IMR-90 (cell line): ENCODE measurements at places on chromosomes 1 and 21. TPM values are rescaled to one million over a fixed set of nuclear protein-coding genes. Genes with fewer than 3 reads are reported as not detected.
A peak's percentile ranks its signal among the peaks of the same experiment; 100 is the strongest.

DENND2C gene
- total RNA-seq: 2.2 and 3.1 TPM in 2 replicates

PRKAA2 gene
- total RNA-seq: 1.4 and 2.2 TPM in 2 replicates

TMCO2 gene
- not detected in 2 replicates for total RNA-seq

CD2 gene
- not detected in 2 replicates for total RNA-seq

RXRG gene
- not detected in 2 replicates for total RNA-seq

PTTG1IP gene
- 194 and 230 TPM in 2 replicates for total RNA-seq

FCGR3A gene
- total RNA-seq: not detected in 2 replicates

SFN gene
- 0.18 TPM in 1 of 2 replicates, not detected in the other for total RNA-seq

AUNIP gene
- 3.9 and 5.0 TPM in 2 replicates for total RNA-seq

RAB42 gene
- total RNA-seq: 0.83 and 0.90 TPM in 2 replicates

PRELP gene
- under 0.01 TPM in 1 of 2 replicates, not detected in the other for total RNA-seq

GRCh38 chr1:196152086-196152485 lies 456.2 kb downstream of the KCNT2 start:
- no peak for DNase-seq

DNA sequence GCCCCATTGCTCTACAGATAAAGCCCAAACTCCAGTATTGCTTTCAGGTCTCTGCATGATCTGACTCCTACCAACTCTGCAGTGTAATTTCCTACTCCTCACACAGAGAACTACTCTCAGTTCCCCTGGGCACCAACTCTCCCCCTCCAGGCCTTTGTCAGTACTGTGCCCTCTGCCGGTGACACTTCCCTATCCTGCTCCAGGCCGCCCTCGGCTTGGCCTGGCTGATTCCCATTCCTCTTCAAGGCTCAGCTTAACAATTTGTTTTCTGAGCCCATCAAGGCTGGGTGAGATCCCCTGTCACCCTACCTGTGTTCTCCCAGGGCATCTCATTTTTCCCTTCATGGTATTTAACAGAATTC lies 2.6 kb downstream of the SLAMF8 start:
- DNase-seq: no peak

DNA sequence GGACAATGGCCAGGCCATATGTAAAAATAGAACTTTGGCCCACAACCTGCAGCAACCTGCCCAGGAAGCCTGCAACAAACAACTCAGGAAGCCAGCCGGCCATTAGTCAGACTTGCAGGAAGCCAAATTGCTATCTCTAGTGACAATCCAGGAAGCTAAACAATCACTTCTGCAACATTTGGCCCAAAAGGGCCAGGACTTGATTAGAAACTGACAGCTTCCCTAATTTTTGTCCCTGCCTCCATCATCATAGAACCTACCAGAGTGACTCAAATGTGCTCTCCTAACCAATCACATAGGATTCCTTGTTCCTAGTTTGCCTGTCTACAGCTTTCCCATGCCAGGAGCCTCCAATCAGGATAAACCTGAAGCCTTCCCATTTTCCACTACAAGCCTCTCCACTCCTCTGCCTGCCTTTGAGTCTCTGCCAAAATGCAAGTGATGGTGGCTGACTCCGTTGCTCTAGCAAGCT lies 639.3 kb downstream of the PTPRU start:
- DNase-seq: no peak

DNA sequence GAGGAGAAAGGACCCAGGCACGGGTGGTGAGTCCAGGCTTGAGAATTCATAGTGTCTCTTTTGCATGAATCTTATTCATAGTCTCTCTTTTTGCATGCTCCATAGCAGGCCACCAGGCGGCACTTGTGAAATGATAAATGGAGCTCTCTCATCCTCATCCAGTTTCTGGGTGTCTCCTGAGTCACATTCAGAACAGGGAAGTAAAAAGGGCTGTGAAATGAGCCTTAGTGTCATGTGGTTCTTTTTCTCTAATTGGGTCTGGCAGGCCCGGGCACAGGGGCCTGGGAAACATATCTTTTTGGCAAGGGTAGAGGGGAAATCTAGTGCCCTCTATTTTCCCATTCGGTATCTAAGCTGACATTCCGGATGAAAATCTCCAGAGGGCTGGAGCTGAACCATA lies 19.1 kb upstream of the NCF2 start:
- peak; percentile 81 for DNase-seq

DNA sequence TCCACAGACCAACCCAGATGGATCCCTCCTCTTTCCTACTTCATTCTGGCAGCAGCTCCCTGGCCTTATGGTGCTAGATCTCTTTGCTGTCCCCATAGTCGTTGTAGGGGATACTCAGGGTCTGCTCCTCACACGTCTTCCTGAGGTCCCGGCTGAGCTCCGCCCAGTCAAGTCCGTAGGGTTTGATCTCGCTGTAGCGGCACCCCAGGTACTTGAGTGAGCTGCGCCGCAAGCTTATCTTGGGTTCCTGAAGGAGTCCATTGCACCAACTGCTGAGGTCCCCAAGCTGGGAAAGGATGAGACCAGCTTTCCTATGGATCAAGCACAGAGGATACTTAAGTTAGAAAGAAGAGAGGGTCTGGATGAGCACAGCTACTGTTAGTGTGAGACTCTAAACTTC lies 300.3 kb downstream of the ASTN1 start:
- DNase-seq: no peak

GRCh38 chr1:223211323-223211985 lies 68.4 kb upstream of the TLR5 start:
- no peak for DNase-seq

DNA sequence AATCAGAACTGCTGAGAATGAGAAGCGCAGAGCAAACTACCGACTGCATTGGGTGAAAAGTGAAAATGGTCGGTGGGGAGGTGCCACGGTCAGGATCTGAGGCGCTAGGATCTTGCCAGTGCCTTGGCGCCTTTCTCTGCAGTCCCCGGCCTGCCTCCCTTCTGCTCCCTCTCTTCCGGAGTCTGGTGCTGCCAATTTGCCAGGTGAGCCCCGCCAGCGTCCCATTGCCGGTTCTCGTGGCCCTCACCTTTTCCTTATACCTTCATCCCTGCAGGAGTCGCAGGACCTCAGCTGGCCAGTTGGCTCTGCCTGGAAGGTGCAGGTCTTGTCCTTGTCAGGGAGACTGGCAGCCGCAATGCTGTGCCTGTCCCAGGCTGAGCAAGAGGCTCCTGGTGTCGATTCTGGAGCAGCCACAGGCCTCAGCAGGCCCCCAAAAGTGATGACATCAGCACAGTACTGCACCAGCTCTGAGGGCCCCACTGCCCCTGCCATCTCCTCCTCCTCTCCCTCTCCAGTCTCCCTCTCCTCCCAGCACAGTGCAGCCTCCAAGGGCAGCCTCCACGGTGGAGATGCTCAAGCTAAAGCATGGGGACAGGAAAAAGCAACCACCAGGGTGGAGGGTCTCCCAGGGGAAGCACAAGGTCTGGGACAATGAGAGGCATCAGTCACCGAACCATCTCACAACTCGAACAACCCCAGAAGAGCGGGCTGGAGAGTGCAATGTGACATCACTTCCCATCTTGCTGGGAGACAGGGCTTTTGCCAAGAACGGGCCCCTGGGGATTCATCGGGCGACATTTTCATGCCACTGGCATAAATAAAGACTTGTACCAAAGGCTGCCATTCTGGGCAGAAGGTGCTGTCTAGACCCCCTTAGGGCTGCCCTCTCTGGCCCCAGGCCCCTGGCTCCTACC lies 37.1 kb upstream of the H6PD start:
- DNase-seq: no peak

DNA sequence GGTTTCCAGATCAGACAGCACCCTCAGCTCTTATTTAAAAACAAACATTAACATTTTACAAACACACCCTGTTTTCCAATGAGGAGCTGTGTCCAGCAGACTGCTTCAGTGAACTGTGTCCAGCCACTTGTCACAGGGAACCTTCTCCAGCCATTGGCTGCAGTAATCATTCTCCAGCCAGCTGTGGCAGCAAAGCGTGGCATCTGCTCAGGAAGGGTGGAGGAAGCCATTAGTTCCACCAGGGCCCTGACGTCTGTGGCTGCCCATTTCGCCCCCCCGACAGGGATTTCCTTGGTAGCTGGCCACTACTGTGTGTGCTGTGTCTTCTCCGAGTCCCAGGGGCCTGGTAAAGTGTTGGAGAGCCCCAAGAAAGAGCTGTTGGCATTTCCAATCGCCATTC lies 62.9 kb upstream of the SELENON start:
- no peak for DNase-seq

GRCh38 chr1:22531251-22531650 lies 32.0 kb upstream of the EPHA8 start:
- DNase-seq: no peak

DNA sequence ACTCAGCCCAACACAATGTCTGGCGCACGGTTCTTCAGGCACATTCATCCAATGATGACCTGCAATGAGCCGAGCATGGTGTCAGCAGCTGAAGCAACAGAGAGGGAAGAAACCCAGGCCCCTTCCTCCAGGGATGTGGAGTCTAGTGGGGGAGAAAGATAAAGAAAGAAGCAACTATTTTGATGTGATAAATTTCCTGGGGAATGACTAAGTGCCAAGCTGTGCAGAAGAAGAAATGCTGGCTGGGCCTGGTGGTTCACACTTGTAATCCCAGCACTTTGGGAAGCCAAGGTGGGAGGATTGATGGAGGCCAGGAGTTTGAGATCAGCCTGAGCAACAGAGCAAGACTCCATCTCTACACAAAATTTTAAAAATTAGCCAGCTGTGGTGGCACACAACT lies 561.8 kb downstream of the KIF26B start:
- DNase-seq: no peak

- no peak for DNase-seq
Observed at GRCh38 chr21:44505673-44506278, 34.2 kb downstream of the KRTAP10-1 start.

DNA sequence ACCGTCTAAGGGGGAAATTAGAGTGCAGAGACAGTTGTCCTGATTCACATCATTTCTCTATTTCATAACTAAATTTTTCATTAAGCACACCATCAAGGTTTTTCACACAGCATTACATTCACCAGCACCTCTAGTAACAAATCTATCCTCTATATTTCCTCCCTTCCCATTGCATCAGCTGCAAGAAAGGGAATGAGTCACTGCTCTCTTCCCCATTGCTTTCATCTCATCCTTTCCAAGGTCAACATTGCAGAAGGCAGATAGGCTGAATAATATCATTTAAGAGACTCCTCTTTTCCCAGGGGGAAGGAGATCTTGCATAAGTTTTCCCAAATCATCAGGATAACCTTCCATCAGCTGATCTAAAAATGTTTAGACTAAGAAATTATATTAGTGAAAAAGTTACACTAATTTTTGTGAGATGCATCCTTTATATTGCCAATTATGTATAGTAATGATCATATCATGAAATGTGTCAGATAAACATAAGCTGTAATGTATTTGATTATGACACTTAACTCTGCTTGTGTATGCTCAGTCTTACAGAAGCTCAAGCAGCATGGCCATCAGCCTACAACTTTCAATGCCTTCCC lies 4.3 kb downstream of the INTS7 start:
- DNase-seq: peak; percentile 91

DNA sequence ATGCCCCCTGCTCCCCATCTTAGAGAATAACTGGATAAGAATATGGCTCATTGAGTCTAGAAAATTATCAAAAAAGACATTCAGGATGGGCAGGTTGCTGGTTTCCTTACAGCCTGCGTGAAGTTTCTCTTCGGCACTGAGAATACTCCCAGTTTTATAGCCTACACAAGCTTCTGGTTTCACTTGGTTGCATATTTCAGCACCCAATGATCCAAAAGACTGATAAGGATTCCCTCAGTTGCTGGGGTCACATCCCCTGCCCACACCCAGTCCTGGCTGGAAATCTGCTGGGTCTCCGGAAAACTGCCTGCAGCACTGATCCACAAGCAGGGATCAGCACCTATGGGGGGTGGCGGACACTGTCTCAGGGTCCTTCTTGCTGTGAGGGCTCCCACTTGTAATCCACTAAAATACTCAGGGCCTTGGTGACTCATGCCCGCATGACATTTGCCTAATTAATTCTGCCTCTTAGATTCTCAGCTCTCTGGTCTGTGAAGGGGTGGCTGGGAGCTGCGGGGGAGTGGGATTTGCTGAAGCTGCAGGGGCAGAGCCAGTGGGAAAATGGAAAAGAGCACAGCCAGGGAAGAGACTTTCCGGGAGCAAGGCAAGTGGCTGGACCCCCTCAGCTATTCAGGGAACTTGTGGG lies 142.5 kb downstream of the ZNF648 start:
- no peak for DNase-seq

- DNase-seq: no peak
Observed at GRCh38 chr1:17097787-17098186, 21.5 kb downstream of the PADI2 start.

DNA sequence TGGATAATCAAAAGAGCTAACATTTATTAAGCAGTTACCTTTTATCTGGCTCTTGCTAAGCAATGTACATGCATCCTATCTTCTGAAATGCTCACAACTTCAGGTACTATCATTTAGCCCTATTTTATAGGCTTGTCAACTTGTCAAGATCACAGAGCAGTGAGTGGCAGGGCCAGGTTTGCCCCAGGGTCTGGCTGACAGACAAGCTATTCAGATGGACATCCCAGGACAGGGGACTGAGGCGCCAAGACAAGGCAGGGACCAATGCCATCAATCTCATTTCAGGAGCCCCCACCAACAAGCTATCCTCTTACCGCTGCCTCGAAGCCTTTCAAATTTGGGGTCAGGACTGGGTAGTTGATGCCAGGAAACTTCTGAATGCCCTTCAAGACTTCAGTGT lies 8.9 kb downstream of the HMGCL start:
- no peak for DNase-seq

DNA sequence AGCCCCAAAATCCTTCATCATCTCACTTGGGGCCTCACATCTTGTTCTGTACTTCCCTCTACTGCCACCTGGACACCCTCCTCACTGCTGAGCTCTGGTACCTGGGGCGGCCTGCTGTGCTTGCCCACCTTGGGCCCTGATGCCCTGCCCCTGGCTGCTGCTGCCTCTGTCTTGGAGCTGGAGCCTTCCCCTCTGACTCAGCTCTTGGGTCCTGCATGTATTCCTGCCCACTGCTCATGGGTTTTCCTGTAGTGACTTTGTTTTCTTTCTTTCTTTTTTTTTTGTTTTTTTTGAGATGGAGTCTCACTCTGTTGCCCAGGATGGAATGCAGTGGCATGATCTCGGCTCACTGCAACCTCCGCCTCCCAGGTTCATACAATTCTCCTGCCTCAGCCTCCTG lies 37.5 kb downstream of the TRAPPC10 start:
- DNase-seq: no peak

GRCh38 chr1:37069406-37069805 lies 35.1 kb upstream of the GRIK3 start:
- no peak for DNase-seq

- DNase-seq: peak; percentile 28
Observed at GRCh38 chr1:34681480-34682451, 73.1 kb upstream of the GJB5 start.

GRCh38 chr1:107965110-107965991 lies at the start of gene VAV3:
Gene VAV3, minus strand, starts transcription at chr1:107965180. Its CDS starts 311 bp downstream, at chr1:107964869.
- peak; percentile 10 for DNase-seq

GRCh38 chr21:28705616-28706015 lies 287.1 kb downstream of the LTN1 start:
- DNase-seq: peak; percentile 33

GRCh38 chr1:152626744-152627143 lies 3.8 kb upstream of the LCE3A start:
- no peak for DNase-seq
